Progenitor cell of endocrine pancreas (in vitro differentiated cells): ENCODE measurements at places on chromosomes 13 and 19.
A peak's percentile ranks its signal among the peaks of the same experiment; 100 is the strongest.

DNA sequence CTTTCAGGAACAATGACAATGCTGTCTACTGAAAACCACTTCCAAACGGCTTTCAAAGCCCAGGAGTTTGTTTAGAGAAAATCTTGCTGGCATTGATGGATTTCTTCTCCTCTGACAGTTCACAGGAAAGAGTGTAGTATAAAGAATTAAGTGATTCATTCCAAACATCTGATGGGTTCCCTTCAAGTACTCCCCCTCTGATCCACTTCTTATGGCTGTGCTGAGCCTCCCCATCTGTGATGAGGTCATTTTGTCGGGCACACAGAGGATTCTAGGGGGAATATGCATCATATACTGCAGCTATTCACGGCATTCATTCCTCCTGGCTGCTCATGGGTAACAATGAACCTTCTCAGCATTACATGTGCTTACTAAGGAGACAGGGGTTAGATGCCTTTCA, 107.9 kb downstream of the RGCC start:
- no peak for DNase-seq

DNA sequence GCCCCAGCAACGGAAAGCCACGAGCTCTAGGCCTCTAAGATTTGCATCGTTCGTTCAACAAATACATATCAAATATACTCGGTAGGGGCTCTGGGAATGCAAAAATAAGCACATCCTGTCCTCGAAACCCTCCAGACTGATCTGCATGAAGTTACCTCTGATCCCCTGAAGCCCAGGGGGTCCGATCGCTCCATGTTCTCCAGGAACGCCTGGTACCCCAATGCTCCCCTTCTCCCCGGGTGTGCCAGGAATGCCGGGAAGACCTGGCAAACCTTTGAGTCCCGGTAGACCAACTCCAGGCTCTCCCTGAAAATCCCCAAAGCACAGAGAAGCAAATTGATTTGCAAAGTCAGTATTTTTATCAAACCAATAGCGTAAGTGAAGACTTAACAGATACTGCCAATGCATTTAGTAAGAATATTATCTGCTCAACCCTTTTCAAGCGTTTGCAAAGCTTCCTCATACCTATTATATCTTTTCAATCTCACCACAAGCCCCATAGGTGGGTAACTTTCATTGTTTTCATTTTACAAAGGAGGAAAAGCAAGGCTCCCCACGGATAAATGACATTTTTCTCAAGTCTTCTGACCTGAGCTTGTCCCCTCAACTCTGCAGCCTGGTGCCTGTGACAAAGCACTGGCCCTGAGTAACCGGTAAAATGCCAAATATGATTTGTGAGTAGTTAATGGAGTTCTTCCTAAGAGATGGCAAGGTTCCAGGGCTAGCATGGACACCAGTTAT, 127.7 kb downstream of the COL4A1 start:
- no peak for DNase-seq

- no peak for DNase-seq
Observed at GRCh38 chr13:108049211-108049610, 166.1 kb downstream of the LIG4 start.

DNA sequence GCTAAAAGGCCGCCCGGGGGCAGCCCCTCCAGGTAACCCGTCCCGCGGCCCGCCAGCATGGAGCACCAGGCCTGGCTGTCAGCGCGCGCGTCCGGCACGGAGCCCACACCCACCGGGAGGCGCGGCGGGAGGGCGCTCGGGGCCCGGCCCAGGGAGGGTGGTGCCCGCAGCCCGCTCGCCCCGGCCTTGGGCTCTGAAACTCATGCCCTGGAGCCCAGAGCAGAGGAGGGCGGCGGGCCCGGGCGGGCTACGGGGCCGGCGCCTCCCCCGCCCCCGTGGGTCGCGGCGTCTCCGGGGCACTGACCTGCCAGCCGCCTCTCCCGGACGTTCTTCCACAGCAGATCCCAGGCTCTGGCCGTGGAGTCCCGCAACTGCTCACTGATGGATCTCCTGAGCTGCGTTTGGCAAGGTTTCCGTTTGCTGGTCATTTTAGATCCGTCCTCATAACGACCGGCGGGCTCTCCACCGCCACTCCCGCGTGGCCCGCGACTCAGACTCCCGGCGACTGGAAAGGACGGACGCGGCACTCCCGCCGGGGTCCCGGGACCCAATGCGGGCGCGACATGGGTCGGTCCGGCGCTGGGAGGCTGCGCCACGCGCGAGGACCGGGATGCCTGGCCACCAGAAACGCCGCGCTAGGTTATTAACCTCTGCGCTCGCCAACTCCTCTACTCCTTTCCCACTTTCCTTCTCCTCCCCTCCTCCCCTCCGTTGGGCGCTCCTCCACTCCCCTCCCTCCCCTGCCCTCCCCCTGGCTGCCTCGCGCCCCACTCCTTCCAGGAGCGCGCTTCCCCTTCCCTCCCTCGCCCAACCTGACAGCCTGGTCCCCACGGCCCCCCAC, 64.7 kb upstream of the STARD13 start:
- peak; percentile 14 for DNase-seq

GRCh38 chr19:50639121-50640112, at the start of gene SYT3:
Gene SYT3, minus strand, starts transcription at chr19:50639881. Its CDS starts 2,470 bp downstream, at chr19:50637411.
- DNase-seq: peak; percentile 38

- DNase-seq: no peak
Observed at GRCh38 chr19:55248704-55249103, 10.1 kb downstream of the PPP6R1 start.

DNA sequence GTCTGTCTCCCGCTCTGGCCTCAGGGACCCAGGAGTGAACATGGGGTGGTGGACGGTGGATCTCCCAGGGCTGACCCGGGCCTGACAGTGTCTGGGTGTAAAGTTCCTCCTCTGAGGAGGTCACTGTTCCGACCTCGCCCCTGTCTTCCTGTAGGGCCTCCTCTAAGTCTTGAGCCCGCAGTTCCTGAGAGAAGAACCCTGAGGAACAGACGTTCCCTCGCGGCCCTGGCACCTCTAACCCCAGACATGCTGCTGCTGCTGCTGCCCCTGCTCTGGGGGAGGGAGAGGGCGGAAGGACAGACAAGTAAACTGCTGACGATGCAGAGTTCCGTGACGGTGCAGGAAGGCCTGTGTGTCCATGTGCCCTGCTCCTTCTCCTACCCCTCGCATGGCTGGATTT, at the start of gene SIGLEC9:
Gene SIGLEC9 (plus strand): TSS at position 178 of the 400 bp plus-strand sequence. CDS start 69 bp downstream, at position 247.
- no peak for DNase-seq

DNA sequence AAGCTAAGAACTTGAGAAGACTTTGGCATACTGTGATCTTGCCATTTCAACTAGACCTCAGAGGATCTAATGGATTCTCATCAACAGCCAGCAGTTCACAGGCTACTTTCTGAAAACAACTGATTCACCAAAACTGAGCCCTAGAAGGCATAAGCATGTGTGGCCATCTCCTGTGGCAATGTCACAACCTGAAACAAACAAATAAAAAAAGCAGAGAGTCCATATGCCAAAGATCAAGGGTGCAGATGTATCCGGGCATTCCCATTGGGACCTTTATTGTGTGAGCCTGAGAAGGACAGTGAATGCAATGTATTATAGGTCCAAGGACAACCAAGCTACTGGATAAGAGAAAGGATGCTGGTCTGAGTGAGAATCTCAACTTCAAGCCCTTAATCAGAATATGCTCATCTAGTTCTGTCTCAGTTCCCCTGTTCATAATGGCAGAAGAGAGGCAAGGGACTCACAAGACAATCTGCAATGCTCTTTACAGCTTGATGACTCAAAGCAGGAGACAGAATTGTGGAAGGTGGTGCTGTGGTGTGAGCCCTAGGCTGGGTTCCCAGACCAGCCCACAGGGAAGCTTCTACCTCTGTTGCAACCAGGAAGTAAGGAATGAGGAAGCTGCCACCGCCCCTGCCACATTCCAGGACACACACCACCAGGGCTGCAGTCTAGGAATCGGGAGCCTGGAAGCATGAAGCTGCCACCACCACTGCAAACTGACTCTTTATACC, 133.7 kb downstream of the RAP2A start:
- DNase-seq: no peak

DNA sequence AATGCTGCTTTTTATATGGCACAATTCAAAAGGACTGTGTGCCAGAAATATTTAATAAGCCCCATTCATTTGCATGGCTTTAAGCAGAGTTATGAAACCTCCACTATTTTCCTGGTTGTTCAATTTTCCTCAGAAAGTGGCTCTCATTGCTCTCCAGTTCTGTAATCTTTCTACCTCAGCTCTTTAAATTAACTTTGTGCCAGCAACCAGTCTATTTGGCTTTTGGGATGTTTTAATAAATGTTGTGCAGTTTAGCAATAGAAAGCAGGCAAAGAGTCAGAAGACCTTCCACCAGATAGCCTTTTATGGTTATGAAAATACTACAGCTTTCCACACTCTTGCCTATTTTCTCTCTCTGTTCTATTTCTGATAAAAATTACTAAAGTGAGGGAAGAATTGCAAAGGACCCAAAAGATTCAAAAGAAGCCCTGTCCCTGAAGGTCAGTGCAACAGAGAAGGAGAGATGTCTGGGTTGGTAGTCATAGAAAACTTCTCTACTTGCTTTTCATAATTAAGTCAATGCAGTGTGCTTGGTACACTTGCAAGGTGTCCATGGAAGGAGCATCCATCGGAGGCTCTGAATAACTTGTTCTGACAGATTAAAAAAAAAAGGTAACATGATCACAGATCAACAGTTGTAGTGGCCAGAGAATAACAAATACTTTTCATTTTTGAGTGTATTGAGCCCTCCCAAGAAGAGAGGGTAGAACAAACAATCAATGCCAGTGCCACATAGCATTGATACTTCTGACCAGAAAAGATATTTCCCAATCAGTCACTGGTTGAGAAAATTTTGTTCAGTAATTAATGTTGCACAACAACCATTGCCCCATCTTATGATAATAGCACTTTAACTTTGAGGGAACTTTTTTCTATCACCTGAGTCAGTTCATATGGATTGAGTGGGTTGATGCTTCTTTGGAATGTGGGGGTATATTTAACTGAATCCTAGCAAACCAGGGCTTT, 48.4 kb upstream of the SPRY2 start:
- DNase-seq: no peak

DNA sequence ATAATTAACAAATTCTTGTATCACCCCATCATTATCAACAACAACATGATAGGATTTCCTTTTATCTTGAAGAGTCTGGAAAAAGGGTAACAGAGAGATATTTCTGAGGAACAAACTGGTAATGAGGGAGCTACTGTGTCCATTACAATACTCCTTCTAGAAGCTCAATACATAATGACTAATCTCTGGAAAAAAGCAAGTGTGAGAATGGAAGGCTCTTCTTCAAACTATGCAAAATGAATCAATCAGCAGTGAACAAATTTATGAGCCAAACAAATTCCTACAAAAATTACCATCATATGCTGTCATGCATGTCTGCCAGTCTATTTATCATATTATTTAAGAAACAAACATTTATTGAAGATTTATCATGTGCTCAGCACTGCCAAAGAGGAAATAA, 30.0 kb upstream of the USPL1 start:
- DNase-seq: no peak

GRCh38 chr13:109719962-109720646, 66.3 kb downstream of the IRS2 start:
- DNase-seq: no peak

DNA sequence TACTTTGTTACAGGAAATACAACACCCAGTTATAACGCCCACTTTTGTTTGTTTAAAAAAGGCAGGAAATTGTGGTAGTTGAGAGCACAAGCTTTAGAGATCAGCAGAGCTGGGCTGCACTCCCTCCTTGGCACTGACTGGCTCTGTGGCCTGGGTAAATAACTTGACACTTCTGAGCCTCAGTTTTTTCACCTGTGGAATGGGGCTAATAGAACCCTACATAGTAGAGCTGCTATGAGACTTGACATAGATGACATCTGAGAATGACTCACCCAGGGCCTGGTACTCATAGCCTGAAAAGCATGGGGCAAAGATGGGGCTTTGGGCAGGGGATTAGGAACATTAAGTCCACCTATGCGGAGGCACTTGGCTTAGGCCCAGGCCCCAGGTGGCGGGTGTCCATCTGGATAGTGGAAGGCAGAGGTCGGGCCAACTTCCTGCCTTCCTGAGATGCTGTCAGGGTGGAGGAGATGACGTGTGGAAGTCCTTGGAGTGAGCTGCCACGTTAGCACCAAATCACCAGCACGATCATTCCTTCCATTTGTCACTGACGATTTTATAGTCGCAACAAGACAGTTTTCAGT, 159.1 kb downstream of the KATNAL1 start:
- no peak for DNase-seq

- no peak for DNase-seq
Observed at GRCh38 chr19:39873385-39873784, 27.2 kb upstream of the FBL start.

GRCh38 chr19:12247644-12248222, 47.0 kb downstream of the ZNF44 start:
- no peak for DNase-seq

- DNase-seq: no peak
Observed at GRCh38 chr19:54804101-54804500, 691 bp downstream of the KIR2DL4 start.

- no peak for DNase-seq
Observed at GRCh38 chr19:46802152-46802551, 13.8 kb upstream of the SLC1A5 start.

DNA sequence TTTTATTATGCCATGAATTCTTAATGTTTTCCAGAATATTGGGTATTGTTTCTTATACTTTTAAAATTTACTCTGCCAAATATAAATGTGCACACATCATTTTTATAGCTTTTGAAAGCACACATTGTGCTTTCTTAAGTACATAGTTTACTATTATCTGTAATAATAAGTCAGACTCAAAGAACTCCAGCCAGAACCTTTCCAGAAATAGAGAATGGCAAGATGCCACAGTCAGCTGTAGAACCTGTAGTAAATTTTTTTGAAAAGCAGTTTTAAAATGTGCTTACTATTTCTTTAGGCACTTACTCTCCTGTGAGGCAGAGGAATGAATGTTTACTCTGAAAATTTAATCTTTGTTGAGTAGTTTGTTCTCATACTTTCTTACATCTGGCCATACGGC, 1287.1 kb downstream of the PCDH9 start:
- no peak for DNase-seq

- DNase-seq: no peak
Observed at GRCh38 chr19:19446655-19447437, 41.4 kb downstream of the GATAD2A start.

- DNase-seq: no peak
Observed at GRCh38 chr19:8695911-8696310, 2.7 kb downstream of the ACTL9 start.

DNA sequence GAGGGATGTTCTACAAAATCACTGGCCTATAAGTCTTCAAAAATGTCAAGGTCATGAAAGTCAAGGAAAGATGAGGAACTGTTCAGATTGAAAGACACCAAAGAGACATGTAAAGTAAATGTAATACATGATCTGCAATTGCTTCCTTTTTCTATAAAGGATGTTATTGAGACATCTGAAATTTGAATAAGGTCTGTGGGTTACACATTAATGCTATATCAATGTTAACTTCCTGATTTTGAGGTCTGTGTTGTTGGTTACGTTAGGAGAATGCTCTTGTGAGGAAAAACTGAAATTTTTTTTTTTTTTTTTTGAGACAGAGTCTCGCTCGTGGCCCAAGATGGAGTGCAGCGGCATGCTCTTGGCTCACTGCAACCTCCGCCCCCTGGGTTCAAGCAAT, 197.4 kb downstream of the RGCC start:
- no peak for DNase-seq

DNA sequence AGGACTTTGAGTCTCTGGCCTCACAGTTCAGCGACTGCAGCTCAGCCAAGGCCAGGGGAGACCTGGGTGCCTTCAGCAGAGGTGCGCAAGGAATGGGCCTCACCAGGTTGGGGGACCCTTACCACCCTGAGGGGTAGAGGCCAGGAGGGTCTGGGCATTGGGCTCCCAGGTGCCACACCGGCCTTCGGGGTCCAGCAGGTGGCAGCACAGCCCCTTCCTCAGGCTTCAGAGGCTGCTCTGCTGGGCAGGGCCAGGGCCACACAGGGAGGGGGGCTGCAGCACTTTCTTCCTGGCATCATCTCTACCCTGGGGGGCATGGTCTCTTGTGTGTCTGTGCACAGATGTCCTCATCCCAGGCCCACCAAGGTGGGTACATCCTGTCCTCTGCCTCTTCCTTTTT, 12.9 kb downstream of the PIN1 start:
- DNase-seq: peak; percentile 40
